Ascending aorta (tissue), 2 donors: ENCODE measurements at places on chromosomes 7 and 10. TPM values are rescaled to one million over a fixed set of nuclear protein-coding genes. Genes with fewer than 3 reads are reported as not detected.

The MINDY4 gene
- 6.0 TPM for total RNA-seq

The ZNF722 gene
- not detected for total RNA-seq

GRCh38 chr10:100319707-100320402, 10.2 kb downstream of the PKD2L1 start:
- no peaks in the 10 kb centered on the region for H3K36me3 ChIP-seq
- H3K4me1 ChIP-seq: no peaks in the 10 kb centered on the region
- no peak overlapping the region for H3K27ac ChIP-seq
- DNase-seq: no peak
- no peaks in the 10 kb centered on the region for H3K27me3 ChIP-seq
- H3K4me3 ChIP-seq: no peak overlapping the region

- no peaks in the 10 kb centered on the region for H3K36me3 ChIP-seq
- peak overlapping the region; percentile 72 for H3K4me3 ChIP-seq
- H3K27me3 ChIP-seq: peaks cover 11% of the 10 kb centered on the region
- peak; percentile 93 for DNase-seq
Observed at GRCh38 chr7:27160546-27161213, 4.2 kb upstream of the HOXA7 start.

DNA sequence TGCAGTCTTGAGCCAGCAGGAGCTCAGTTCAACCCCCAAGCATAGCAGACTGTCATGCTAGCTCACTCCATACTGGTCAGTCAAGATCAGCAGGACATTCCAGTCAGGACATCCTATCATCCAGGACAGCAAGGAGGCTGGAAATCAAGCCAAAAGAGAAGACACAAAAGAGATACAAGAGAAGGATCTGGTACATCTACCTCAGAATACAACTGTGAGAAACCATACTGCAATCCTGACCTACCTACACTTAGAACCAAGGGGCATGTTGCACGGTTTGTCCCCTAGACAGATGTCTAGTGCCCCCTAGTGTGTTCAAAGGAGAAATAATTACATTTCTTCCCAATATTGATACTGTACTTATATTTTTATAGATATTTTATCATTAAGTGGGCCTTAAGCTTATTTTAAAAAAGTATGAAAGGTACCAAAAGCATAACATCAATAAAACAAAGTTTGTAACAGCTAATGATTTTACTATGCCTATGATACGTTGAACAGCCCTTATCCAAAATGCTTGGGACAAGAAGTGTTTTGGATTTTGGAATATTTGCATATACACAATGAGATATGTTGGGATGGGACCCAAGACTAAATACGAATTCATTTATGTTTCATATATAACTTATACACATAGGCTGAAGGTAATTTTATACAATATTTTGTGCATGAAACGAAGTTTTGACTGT, 26.7 kb downstream of the ERCC6 start:
- no peaks in the 10 kb centered on the region for H3K4me1 ChIP-seq
- no peaks in the 10 kb centered on the region for H3K27me3 ChIP-seq
- H3K4me3 ChIP-seq: no peak overlapping the region
- H3K27ac ChIP-seq: no peak overlapping the region
- DNase-seq: no peak

DNA sequence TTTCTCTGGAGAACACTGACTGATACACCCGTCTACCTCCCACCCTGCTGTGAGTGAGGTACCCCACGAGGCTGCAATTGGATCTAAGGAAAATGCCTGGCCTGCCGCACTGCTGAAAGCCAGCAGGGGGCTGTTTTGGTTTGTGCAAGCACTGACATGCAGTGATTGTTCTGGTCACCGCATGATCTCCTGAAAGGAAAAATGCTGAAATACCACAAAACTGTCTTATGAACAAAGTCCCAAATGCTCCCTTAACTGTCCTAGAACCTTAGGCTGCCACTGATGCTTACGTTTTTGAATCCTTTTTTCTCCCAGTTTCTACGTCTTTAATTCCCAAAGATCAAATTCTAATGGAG, 132.7 kb downstream of the JCAD start:
- H3K27me3 ChIP-seq: no peaks in the 10 kb centered on the region
- no peaks in the 10 kb centered on the region for H3K36me3 ChIP-seq
- no peak overlapping the region for H3K27ac ChIP-seq
- H3K4me3 ChIP-seq: no peak overlapping the region
- H3K4me1 ChIP-seq: peaks cover 8% of the 10 kb centered on the region

DNA sequence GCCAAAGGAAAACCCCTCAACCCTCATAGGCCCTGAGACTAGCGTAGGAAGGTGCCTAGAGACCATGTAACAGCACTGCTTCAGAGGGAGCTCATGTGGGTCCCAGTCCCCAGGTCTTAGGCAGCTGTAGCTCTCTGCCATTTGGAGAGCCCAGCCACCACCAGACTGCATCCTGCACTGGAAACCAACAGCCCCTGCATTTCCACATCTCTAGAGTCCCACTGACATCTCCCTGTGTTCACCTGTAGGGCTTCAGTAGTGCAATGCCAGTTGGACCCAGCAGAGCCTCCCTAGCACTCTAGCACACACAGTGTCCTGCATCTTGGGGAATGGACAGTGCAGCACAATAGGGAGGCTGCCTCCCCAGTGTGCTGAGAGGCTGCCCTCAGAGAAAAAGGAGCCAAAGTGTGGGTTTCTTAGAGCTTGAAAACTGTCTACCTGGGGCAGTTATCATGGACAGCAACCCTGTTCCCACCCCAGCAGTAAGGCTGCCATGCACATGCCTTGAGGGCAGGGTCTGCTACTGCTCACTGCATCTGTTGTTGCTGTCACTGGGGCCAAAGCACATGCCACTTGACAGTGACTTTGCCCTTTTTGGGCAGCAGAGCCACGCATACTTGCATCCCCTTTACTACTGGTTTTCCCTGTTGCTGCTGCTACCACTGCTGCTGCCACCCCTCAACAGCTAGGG, 46.7 kb upstream of the ANTXRL start:
- H3K4me1 ChIP-seq: no peaks in the 10 kb centered on the region
- DNase-seq: no peak
- no peak overlapping the region for H3K4me3 ChIP-seq
- H3K27ac ChIP-seq: no peak overlapping the region

DNA sequence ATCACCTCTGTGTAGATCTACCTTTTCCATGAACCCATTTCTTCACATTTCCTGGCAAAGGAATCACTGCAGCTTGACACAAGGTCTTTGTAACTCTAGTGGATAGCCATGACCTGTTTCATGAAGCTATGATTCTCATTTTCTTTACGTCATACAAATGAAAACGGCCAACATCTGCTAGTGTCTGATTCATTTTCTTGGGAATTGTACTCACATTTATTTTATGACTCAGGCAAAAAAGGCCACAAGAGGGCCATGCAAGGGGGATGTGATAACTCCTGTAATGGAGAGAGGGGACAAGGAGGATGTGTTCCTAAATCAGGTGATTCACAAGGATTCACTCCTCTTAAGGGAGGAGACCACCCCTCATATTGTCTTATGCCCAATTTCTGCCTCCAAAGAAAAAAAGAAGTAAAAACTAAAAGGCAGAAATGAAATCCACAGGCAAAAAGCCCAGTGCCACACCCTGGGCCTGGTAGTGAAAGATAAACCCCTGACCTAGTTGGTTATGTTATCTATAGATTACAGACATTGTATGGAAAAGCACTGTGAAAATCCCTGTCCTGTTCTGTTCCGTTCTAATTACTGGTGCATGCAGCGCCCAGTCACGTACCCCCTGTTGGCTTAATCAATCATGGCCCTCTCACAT, 249.9 kb downstream of the IPMK start:
- no peak for DNase-seq
- H3K4me3 ChIP-seq: no peak overlapping the region
- no peaks in the 10 kb centered on the region for H3K4me1 ChIP-seq
- no peak overlapping the region for H3K27ac ChIP-seq
- no peaks in the 10 kb centered on the region for H3K27me3 ChIP-seq
- H3K36me3 ChIP-seq: no peaks in the 10 kb centered on the region

DNA sequence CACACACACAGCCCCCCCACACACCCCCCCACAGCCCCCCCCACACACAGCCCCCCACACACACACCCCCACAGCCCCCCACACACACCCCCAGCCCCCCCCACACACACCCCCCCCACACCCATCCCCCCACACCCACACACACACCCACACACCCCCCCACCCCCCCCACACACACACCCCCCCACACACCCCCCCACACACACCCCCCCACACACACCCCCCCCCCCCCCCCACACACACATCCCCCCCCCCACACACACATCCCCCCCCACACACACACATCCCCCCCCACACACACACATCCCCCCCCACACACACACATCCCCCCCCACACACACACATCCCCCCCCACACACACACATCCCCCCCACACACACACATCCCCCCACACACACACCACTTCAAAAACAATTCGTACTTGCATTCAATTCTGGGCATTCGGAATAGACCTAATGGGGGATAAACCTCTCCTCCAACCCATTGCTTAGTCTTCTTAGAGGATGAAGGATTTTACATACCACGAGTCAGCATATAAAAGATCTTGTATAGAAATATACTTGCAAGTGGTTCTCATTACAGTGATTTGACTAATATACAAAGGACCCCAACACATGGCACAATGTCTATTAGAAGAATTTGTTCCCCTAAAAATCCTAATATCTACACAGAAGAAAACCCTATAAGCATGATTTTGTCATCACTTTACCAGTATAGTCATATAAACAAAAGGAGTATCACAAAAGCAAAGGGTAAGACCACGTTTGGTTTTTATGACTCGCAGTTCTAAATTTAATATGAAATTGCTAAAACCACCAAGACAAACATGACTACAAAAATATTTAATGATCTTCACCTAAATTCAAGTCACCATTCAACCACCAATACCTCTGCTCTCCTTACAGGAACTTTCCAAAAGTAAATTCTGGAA, 80.9 kb downstream of the DIP2C start:
- no peaks in the 10 kb centered on the region for H3K27me3 ChIP-seq
- no peak overlapping the region for H3K4me3 ChIP-seq
- peaks cover 3% of the 10 kb centered on the region for H3K4me1 ChIP-seq
- no peaks in the 10 kb centered on the region for H3K36me3 ChIP-seq
- no peak for DNase-seq

GRCh38 chr7:24732646-24733413, 24.4 kb downstream of the GSDME start:
- peaks cover 11% of the 10 kb centered on the region for H3K4me1 ChIP-seq
- no peaks in the 10 kb centered on the region for H3K36me3 ChIP-seq
- DNase-seq: no peak

GRCh38 chr7:8325067-8325466, 63.1 kb upstream of the ICA1 start:
- DNase-seq: no peak
- H3K4me1 ChIP-seq: no peaks in the 10 kb centered on the region
- H3K36me3 ChIP-seq: no peaks in the 10 kb centered on the region

DNA sequence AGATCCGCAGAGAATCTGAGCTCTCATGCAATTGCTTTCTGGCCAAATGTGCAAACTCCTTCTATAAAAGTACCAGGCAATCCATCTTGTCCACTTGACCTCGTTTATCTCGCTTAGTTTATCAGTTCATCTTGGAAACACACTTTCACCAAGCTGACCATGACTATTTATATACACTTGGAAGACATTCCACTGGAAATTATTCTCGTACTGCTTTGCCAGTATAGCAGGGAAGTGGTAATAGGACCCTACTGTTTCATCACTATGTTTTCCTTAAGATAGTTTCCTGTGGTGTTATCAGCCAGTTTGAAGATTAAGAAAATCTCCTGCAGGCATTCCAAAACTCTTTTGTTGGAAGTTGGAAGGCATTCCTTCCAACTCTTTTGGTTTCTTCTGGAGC, 115.3 kb upstream of the FAM171A1 start:
- no peaks in the 10 kb centered on the region for H3K36me3 ChIP-seq
- H3K4me1 ChIP-seq: peaks cover 15% of the 10 kb centered on the region
- no peaks in the 10 kb centered on the region for H3K27me3 ChIP-seq
- DNase-seq: no peak
- no peak overlapping the region for H3K4me3 ChIP-seq
- H3K27ac ChIP-seq: peak overlapping the region; percentile 85

DNA sequence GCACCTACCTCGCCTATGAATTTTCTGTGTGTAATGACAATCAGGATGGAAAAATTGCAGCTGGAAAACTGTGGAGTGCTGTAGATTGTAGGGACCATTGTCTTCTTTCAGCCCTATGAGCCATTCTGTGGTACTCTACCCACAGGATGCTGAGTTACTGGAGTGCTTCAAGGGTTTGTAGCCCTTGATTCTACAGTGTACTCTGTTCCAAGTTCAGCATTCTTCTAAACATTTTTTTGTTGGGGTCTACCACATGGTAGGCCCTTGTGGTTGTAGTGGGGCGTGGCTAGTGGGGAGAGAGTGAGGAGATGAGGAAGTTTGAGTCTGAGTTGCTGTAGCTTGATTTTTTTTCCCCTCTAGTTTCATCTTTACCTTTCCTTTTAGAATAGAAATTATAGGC, 33.5 kb downstream of the REEP3 start:
- H3K27ac ChIP-seq: peak overlapping the region; percentile 50
- H3K4me1 ChIP-seq: peaks cover 9% of the 10 kb centered on the region
- DNase-seq: no peak
- no peaks in the 10 kb centered on the region for H3K36me3 ChIP-seq
- H3K27me3 ChIP-seq: no peaks in the 10 kb centered on the region
- no peak overlapping the region for H3K4me3 ChIP-seq

GRCh38 chr10:102945962-102946361, 27.9 kb downstream of the CNNM2 start:
- H3K4me1 ChIP-seq: no peaks in the 10 kb centered on the region
- no peaks in the 10 kb centered on the region for H3K36me3 ChIP-seq
- no peak for DNase-seq
- no peak overlapping the region for H3K27ac ChIP-seq
- H3K27me3 ChIP-seq: no peaks in the 10 kb centered on the region
